Stimulated activated CD4-positive, alpha-beta T cell treated with anti-CD3 and anti-CD28 coated beads, Interleukin-2, amount 100 ng/mL, for 4 hours (primary cell): ENCODE measurements at places on chromosomes 3 and 15.

- DNase-seq = no peak
These were observed 57.7 kb downstream of the RFX7 start for GRCh38 chr15:56185980-56186379.

GRCh38 chr3:161939918-161940620 lies 443.5 kb downstream of the OTOL1 start:
- no peak for DNase-seq

DNA sequence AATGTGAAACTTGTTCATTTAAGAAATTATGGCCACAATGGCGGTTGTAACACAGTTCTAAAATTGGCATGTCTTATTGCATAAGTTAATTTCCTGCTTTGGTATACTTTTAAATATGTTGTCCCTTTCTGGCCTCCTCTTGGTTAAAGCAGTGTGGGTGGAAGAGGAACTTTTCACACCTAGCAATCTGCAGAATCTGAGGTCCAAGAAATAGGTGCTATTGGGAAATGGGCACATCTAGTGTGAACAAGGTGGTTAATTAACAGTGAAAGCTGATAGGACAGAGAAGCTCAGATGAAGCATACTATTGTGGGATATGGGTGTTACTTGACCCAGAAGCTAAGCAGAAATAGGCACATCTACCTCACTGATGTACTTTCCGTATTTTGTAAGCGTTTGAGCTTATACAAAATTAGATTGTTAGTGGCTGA lies 10.6 kb downstream of the CMC1 start:
- DNase-seq = no peak

DNA sequence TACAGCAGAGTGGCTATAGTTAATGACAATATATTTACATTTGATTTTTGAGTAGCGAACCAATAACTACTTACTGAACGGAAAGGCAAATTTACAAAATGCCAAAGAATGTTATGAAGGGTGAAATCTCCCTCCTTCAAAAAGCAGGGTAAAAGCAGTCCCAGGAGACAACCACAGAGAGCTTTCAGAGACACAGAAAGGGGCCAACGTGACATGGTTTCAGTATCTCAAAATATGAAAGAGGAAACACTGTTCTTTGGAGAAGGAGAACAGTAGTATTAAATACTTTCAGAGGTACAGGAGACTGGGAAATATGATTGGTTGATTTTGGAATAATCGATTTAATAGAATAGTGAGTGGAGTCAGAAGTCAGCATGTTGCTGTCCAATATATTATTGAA lies 52.3 kb upstream of the ROBO1 start:
- DNase-seq = no peak

DNA sequence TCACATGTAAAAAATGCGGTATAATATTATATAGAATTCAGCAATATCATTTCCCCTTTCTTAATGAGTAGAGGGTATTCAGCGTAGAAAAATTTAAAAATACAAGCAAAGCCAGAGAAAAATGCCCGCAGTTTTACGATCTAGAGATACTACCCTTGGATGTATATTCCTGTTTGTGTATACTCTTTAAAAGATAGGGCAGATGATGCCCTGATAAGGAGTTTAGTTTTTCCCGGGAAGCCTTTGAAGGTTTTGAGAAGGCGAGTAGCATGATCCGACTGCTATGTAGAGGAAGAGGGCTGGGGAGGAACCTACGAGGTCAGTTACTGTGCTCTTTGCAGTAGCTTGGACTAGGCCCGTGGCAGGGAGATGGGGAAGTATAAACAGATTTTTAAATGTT lies 1.2 kb downstream of the YEATS2 start:
- DNase-seq = no peak

DNA sequence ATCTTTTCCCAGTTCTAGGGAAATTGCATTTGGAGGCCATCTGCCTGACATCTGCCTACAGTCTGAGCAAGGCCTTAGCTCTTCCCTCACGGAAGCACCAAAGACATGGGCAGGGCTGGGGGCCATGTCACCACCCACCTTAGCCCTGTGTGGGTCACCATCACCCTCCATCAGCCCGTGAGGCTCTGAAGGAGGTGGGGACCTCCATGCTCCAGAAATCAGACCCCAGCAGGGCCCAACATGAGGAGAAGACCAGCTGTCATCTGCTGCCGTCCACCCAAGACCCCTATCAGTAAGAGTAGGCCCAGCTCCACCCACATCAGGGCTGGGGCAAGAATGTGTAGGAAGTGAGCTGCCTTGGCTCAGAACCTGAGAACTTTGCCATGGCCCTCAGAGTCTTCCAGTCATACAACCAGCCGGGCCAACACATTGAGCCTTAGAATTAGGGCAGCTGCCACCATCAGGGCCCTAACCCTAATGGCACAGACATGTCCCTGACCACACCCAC lies 1.9 kb downstream of the TMIE start:
- no peak for DNase-seq

DNA sequence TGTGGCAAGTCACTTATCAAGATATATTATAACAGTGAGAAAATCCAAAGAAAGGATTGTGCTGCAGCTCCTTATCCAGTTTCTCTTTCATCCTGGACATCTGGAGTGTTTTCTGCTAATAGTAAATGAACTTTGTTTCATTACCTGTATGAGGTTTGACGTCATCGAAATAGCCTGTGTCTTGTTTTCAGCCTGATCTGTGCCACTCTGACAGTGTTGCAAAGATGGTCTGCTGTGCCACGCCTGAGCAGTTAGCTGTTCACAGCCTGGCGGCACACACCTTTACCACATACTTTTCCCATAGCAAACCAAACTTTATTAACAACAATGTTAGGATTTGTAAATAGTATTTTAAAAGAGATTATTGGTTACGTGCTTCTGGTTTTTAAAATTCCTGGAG lies 34.0 kb downstream of the YEATS2 start:
- DNase-seq = no peak

- DNase-seq = no peak
These were observed 19.3 kb downstream of the SLC51A start for GRCh38 chr3:196235452-196236122.
